ENCODE measurements at places on chromosomes 2 and 18.

DNA sequence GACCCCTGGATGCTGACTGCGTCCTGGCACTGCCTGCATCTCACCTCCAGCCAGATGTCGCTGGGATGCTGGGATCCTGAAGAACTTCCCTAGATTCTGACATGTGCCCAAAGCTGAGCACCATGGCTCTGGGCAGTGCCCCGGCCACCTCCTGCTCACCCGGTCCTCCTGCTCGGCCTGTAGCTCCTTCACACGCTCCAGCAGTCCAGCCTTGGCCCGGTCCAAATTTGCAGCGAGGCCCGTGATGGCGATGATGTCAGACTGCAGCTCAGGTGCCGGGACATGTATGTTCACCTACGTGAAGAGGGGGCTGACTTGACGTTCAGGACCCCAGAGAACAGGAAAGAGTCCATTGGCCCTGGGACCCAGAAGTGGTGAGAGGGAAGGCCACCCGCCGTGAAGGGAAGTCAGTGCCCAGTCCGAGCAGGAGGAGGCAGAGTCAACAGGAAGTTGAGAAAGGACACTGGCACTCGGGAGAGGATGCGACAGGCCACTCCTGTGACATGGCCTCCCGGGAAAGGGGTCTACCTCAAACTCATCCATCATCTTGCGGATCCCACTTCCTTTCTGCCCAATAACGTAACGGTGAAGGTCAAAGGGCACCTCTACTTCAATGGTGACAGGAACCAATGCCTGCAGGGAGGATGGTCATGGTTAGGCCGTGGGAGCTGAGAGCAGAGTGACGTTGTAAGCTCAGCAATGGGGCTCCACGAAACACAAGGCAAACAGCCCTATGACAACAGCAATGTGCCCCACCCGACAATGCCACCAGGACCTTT is 46.7 kb downstream of the ANO7 start:
- DNase-seq = no peak

GRCh38 chr2:98091738-98092137 is 4.8 kb downstream of the VWA3B start:
- no peak for DNase-seq

DNA sequence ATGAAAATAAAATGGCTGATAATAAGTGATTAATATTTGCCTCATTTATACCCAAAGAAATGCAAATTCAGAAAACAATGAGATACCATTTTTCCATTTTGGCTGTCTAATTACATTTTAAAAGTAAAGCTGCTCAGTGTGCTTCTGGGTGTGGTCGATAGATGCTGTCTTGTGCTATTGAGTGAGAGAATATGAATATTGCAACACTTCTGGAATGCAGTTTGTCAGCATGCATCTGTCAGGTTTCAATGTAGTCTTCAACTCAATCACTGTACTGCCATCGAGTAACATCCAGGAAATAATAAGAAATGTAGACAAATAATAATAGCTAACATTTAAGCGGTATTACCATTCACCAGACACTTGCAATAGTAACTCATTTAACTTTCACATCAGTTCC is 3.9 kb downstream of the IL18R1 start:
- DNase-seq = no peak

DNA sequence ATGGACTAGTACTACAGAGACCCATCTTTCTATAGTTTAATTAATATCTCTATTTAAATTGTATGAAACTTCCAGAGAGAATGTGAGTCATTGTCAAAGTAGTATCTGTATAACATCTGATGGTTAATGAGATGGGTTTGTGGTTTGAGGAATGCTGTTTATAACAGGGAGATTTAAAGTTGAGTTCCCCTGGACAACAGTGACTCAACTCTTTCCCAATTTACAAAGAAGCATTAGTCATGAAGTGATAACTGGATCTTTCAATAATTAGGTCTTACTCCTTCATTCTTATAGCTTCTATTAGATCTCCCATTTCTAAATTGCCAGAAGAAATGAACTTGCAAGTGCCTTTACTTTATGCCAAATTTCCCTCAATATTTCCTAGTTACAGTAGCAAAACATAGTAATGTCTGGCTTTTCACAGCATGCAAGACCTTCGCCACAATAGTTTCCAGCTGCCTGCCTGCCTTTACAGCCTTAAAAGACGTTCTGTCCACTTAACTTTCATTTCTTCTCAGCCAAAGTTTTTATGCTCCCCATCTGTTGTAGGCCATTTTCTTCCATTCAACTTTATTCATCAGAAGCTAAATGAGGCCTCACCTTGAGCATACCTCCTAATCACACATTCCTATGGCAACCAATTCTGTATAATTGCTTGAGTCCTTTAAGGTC is 47.7 kb upstream of the WDR75 start:
- DNase-seq = no peak

- DNase-seq = no peak
Observed at GRCh38 chr2:226446406-226447001, 353.1 kb downstream of the IRS1 start.

- DNase-seq = no peak
Observed at GRCh38 chr2:155384555-155385123, 686.1 kb downstream of the KCNJ3 start.

- DNase-seq = no peak
Observed at GRCh38 chr18:69330385-69331005, 70.2 kb upstream of the DOK6 start.

GRCh38 chr2:111712361-111712760 is 171.6 kb downstream of the ANAPC1 start:
- DNase-seq = no peak

DNA sequence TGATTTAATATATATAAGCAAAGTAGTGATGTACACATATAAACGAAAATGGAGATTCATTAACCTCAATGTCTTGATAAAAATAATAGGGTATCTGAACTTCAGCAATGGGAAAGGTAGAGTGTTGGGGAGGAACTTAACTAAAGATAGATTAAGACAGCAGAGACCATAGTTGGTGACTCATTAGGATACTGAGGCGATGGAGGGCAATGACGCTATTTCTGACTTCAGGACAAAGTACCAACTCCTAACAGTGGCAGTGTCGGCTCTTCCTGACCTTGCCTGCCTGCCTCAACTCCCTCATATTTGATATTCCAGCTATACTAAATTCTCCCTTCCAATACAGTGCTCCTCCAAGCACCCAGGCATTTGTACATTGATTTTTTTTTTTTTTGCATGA is 98.6 kb downstream of the CDH2 start:
- DNase-seq = no peak

GRCh38 chr2:20212459-20212870 is 12.5 kb downstream of the SDC1 start:
- DNase-seq = peak; percentile 57

- no peak for DNase-seq
Observed at GRCh38 chr2:171217330-171217729, 56.6 kb upstream of the TLK1 start.

DNA sequence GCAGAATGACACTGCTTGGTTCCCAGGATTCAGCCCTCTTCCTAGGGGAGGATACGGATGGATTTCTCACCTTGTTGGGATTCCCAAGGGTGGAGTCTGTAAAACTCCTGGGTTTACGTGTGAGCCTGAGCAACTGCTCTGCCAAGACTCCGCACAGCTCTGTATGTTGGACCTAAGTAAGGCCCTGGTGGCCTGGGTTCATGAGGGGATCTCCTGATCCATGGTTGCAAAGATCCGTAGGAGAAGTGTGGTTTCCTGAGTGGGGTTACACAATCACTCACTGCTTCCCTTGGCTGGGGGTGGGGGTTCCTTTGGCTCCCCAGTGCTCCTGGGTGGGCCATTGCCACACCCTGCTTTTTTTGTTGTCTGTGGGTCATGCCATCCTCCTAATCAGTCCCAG is 37.7 kb downstream of the ANKRD12 start:
- DNase-seq = no peak

GRCh38 chr2:231554748-231555545 is 24.7 kb upstream of the NMUR1 start:
- peak; percentile 55 for DNase-seq

DNA sequence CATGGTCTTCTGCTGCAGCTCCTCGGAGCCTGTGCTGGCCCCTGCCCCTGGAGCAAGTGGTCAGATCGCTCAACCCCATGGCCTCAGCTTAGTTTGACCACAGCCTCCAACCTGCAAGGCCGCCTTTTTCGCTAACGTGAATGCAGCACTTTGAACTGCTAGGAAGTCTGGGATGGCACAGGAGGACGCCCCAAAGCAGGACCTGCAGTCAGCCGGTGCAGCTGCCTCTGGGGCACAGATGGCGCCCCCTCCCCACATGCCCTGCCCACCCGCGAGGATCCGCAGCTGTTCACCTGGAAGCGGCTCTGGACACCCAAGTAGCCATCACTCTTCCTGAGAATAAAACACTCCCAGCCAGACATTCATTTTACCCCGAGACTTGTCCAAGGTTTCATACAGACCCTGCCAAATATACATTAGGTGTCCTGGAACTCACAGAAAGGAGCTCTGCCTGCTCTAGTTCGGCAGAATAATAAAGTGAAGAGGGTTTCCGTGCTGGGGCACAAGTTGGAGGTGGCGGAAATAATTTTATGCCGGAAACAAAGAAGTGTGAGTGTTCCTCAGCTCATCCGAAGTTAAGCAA is 510.1 kb downstream of the EIPR1 start:
- DNase-seq = no peak

GRCh38 chr2:10188211-10188610 is 65.7 kb downstream of the RRM2 start:
- DNase-seq = no peak

DNA sequence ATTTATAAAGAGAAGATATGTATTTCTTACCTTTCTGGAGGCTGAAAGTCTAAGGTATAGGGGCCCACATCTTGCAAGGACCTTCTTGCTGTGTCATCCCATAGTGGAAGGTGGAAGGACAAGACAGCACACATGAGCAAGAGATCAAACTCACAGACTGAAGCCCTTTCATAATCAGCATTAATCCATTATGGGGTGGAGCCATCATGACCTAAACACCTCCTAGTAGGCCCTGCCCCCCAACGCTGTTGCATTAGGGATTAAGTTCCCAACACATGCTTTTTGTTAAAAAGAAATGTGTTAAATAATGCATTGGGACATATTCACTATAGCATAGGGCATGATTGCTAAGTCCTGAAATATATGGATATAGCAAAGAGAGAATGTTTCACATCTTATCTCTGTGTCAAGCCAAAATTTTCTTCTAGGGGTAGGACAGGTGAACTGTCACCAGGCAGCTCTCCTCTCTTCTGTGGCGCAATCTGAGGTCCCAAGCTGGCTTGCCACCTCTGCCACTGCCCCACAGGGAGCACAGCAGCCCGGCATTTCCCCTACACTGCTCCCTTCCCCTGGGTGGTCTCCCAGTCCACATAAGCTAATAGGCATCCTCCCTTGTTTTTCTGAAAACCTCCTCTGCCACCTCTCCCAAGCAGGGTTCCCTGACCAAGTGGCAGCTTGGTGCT is 8.3 kb upstream of the CTIF start:
- DNase-seq = no peak

DNA sequence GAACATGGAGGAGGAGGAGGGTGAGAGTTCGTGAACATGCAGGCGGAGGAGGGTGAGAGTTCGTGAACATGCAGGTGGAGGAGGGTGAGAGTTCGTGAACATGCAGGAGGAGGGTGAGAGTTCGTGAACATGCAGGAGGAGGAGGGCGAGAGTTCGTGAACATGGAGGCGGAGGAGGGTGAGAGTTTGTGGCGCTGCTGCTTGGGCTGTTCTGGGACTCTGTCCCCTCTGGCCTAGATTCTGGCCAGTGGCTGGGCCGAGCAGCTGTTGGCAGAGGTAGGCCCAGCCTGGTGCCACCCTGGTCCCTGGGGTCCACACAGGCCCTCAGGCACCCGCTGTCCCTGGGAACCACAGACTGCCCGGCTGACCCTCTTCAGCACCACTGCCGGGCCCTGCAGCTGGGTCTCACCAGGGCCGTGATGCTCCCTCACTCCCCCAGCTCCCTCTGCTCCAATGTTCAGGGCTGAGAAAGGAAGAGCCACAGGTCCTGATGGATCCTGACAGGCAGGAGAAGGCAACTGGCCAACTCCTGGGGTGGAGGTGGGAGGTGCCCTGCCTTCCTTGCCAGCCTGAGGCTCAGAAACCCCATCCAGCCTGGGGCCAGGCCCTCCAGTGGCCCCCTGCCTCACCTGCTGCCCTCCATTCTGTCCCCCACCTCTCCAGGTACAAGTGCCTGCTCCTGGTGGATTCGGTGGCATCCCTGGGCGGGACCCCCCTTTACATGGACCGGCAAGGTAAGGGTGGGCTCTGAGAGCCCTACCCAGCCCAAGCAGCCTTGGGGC is 3.9 kb downstream of the AGXT start:
- no peak for DNase-seq

- DNase-seq = no peak
Observed at GRCh38 chr2:102126169-102126568, 16.4 kb upstream of the IL1R1 start.

- no peak for DNase-seq
Observed at GRCh38 chr2:165277295-165277694, 38.1 kb downstream of the SCN2A start.

DNA sequence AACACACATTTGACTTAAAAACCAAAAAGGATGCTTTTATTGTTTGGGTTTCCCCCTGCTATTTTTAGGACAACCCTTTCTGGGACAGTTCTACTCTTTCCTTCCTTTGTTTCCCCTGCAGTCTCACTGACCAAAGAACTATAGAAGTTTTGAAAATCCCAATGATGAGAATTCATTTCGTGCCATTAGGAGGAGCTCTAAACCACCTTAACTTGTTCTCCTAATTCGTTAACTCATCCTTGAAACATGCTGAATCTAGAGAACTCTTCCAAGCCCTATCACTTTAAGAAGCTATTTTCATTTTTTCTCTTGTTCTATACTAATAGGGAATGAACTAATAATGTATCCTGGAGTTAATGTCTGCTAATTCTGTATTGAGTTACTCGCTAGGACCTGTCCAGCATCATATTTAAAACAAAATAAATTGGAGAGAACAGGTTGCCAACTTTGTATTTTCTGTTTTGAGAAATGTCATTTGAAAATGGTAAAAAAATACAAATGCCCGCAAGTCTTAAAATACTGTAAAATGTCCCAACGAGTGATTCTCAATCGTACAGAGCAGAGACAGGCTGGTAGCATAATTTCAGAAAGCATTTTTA is 62.9 kb downstream of the AFTPH start:
- DNase-seq = peak; percentile 48

DNA sequence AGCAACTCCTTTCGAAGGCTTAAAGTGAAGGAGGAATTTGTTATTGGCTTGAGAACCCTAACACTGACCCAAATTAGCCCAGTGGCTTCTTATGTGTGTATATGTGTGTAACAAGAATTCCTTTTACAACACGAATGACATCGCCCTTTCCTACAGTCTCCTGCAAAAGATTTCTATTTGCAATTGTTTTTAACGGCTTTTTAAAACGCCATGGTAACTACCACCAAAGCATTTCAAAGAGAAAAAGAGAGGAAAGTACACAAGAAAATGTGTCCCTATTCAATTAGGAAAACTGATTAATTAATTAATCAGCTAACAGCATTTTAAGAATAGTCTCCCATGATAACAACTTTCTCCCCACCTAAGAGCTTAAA is 58.1 kb downstream of the PAX3 start:
- no peak for DNase-seq

- no peak for DNase-seq
Observed at GRCh38 chr2:44055664-44056063, 59.9 kb upstream of the LRPPRC start.

Data from GM06990 (cell line).